ENCODE measurements at places on chromosomes 2 and 18. TPM values are rescaled to one million over a fixed set of nuclear protein-coding genes. Genes with fewer than 3 reads are reported as not detected.

The HTRA2 gene
- polyA plus RNA-seq: 34.8 TPM

The GPR45 gene
- not detected for polyA plus RNA-seq

The LRP1B gene
- 1.3 TPM for polyA plus RNA-seq

The C2orf72 gene
- polyA plus RNA-seq: 3.6 TPM

The TTN gene
- polyA plus RNA-seq: 1.2 TPM

The AQP12B gene
- 0.57 TPM for polyA plus RNA-seq

The TDRD15 gene
- 0.04 TPM for polyA plus RNA-seq

The APCDD1 gene
- 123 TPM for polyA plus RNA-seq

The IL36G gene
- polyA plus RNA-seq: 0.76 TPM

The IL1RL1 gene
- 1.0 TPM for polyA plus RNA-seq

The RUFY4 gene
- 0.36 TPM for polyA plus RNA-seq

The SRD5A2 gene
- polyA plus RNA-seq: 0.10 TPM

The ATP6V1C2 gene
- polyA plus RNA-seq: 4.6 TPM

The DSG1 gene
- 0.10 TPM for polyA plus RNA-seq

The MAPK4 gene
- polyA plus RNA-seq: 9.6 TPM

The PAX8 gene
- polyA plus RNA-seq: 298 TPM

The POTEC gene
- 0.09 TPM for polyA plus RNA-seq

The ARHGEF4 gene
- polyA plus RNA-seq: 6.5 TPM

The CHRND gene
- 1.2 TPM for polyA plus RNA-seq

The RGPD3 gene
- polyA plus RNA-seq: 0.38 TPM

The TRIM43 gene
- 0.44 TPM for polyA plus RNA-seq

The VPS4B gene
- 68.8 TPM for polyA plus RNA-seq

The DCDC2C gene
- not detected for polyA plus RNA-seq

The G6PC2 gene
- 0.09 TPM for polyA plus RNA-seq

The CGREF1 gene
- 8.1 TPM for polyA plus RNA-seq

All from renal pelvis (tissue), 12 donors.